Uterine smooth muscle cell (primary cell): ENCODE measurements at places on chromosomes 7 and 10. TPM values are rescaled to one million over a fixed set of nuclear protein-coding genes. Genes with fewer than 3 reads are reported as not detected.

Gene CPA2
- total RNA-seq: not detected in 2 replicates

Gene MYL10
- total RNA-seq: not detected in 2 replicates

Gene VWA2
- not detected in 2 replicates for total RNA-seq

Gene ARMC3
- not detected in 2 replicates for total RNA-seq

Gene MMP21
- total RNA-seq: under 0.01 TPM in 1 of 2 replicates, not detected in the other

Gene SRRM3
- total RNA-seq: 0.33 and 0.50 TPM in 2 replicates

Gene IGFBP3
- total RNA-seq: 11.0 and 33.4 TPM in 2 replicates

Gene EPHA1
- total RNA-seq: 0.12 and 0.33 TPM in 2 replicates

Gene FZD8
- 20.2 and 39.5 TPM in 2 replicates for total RNA-seq

Gene CTAGE15
- total RNA-seq: 0.75 TPM in 1 of 2 replicates, not detected in the other

Gene SFTPA2
- not detected in 2 replicates for total RNA-seq

Gene CXCL12
- total RNA-seq: 16.2 and 25.2 TPM in 2 replicates

Gene NPSR1
- not detected in 2 replicates for total RNA-seq

Gene FKBP6
- under 0.01 TPM in 1 of 2 replicates, not detected in the other for total RNA-seq

Gene TBXAS1
- 0.62 TPM in 1 of 2 replicates, not detected in the other for total RNA-seq

Gene HOXA6
- 0.37 and 1.7 TPM in 2 replicates for total RNA-seq

Gene MALRD1
- total RNA-seq: 0.33 and 0.87 TPM in 2 replicates

Gene OR6V1
- total RNA-seq: not detected in 2 replicates

Gene UNCX
- total RNA-seq: not detected in 2 replicates

Gene PDK4
- under 0.01 and 0.12 TPM in 2 replicates for total RNA-seq

Gene RAPGEF5
- 0.75 and 1.1 TPM in 2 replicates for total RNA-seq

Gene METTL27
- 26.5 and 51.5 TPM in 2 replicates for total RNA-seq

Gene PITRM1
- total RNA-seq: 88.5 and 105 TPM in 2 replicates
